ENCODE measurements at places on chromosomes 6 and 20.

- DNase-seq, result no peak
These were observed 49.8 kb downstream of the HNF4A start for GRCh38 chr20:44405257-44405656.

DNA sequence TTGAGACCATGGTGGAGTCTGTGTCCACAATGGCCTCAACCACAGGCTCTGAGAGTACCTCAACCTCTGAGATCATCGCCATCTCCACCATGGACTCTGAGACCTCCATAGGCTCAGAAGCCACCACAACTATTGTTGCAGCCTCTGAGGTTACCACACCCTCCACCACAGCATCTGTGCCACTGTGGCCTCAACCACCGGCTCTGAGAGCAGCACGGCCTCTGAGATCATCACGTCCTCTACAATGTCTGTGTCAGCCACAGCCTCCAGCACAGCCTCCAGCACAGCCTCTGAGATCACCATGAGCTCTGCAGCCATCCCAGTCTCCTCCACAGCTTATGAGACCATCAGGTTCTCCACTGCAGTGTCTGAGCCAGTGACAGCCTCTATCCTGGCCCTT lies 19.4 kb upstream of the MUC21 start:
- DNase-seq, result no peak

DNA sequence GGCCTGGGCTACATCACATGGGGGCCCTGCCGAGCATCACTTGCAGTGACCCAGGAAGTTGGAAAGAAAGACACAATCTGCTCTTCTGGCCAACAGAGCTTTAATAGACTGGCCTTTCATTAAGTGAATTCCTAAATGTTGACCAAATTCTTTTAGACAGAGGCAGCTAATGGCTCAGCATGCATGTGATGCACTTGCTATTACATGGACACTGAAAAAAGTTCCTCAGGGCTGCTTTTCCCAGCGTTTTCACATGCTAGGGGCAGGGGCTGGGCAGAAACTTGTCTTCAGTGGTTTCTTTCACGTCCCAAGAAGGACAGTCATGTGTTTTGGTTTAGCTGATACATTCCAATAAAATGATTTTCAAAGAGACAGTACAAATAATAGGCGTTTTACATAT lies 651.0 kb upstream of the SLC35B3 start:
- DNase-seq, result no peak

DNA sequence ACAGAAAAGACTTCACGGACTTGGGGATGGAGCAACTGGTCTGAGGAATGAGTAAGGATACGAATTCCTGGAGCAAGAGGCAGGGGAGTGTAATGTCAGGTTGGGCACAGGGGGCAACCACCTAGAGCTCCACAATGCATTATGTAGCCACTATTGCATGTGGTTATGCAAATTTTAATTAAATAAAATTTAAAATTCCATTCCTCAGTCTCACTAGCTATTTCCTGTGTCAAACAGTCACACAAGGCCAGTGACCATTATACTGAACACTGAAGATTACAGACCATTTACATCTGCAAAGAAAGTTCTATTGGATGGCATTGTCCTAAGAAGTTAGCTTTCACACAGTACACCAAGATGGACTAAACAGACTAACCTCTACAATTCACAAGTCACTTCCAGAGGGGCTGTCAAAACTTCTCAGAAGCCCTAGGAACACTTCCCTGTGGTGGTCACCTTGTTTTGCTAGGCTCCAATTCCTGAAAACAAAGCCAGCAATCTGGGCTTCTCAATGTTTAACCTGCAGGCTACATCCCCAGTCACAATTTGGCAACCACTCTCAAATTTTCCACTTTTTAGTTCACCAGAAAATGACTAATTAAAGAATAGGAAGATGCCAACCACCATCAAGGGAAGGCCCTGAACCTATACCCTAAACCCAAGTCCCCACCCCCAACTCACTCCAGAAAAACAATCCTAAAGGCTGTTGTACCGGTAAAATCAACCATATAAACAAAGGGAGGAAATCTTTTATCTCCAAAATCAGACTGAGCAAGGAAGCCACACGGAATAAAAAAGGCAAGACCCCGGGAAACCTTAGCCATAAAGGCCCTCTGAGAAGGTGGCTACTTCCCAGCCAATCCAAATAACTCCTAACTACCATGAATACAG lies 34.2 kb upstream of the C20orf203 start:
- peak; percentile 14 for DNase-seq

- DNase-seq, result peak; percentile 60
These were observed at the start of gene GID8 for GRCh38 chr20:62938105-62938888. GID8 (plus strand) TSS chr20:62938147; CDS start chr20:62941503, 3,356 bp downstream.

- DNase-seq, result no peak
These were observed 116.5 kb downstream of the MAP3K4 start for GRCh38 chr6:161107779-161108730.

DNA sequence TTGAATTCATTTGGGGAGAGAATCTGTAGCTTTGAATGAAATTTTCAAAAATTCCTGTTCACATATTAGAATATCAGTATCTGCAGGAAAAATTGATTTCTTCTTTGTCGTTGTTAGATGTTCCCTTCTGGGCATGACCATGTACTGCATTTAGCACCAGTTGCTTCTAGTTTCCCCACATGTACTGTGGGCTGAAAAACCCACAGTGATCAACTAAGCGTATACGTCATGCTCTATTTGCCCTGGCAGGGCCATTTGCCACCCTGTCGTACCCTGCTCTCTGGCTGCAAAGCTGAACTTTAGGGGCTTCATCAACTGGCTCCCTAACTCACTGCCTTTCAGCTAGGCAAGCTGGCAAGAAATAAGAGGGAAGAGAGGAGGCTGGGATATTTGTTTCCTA lies 340.7 kb upstream of the TSHZ2 start:
- DNase-seq, result no peak

GRCh38 chr6:163985710-163986109 lies 571.2 kb downstream of the QKI start:
- DNase-seq, result peak; percentile 7

GRCh38 chr6:119649531-119649930 lies 300.0 kb upstream of the MAN1A1 start:
- no peak for DNase-seq

- no peak for DNase-seq
These were observed 2.2 kb upstream of the DEK start for GRCh38 chr6:18266523-18266912.

DNA sequence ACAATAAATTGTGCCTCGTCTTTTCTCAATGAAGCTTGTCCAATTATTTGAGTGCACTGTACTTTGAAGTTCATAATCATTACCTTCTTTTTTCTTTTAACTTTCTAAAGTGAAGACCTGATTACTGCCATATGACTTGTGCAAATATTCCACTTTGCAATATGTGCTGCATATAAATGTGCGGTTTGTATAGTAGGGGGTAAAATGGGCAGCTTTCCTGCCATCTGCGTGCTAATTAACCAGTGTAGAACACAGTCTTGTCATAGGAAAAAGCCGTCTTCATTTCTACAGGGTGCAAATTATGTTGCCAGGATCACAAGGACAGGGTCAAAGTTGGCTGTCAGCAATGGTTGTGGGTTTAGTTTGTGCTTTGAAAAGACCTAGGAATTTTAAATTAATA lies 397.0 kb downstream of the NKAIN2 start:
- no peak for DNase-seq

DNA sequence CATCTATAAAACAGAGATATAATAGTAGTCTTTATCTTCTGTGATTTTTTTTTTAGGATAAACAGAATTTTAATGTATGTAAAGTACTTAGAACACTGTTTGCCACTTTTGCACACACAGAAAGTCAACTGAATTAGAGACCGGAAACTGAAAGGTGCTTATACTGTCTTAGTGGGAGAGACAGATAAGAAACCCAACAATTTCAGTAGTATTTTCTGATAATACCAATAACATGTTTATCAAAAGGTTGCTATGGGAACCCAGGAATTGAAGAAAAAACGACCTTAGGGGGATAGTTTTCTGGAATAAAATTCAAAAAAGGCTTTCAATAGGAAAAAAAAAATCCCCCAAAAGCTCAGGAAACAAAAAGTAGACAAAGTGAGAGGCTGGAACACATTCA lies 138.6 kb downstream of the BCKDHB start:
- DNase-seq, result no peak

- no peak for DNase-seq
These were observed 2.3 kb upstream of the NKX2-2 start for GRCh38 chr20:21516180-21516567.

DNA sequence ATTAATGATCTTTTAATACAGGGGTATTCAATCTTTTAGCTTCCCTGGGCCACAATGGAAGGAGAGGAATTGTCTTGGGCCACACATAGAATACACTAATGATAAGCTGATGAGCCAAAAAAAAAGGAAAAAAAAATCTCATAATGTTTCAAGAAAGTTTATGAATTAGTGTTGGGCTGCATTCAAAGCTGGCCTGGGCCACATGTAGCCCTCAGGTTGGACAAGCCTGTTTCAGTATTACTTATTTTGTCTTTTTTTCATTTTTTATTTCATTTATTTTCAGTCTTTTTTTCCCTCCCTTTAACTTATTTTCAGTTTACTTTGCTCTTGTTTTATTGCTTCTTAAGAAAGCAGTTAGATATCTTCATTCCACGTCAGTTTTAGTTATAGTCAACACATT lies 2171.8 kb upstream of the DEFB115 start:
- no peak for DNase-seq

DNA sequence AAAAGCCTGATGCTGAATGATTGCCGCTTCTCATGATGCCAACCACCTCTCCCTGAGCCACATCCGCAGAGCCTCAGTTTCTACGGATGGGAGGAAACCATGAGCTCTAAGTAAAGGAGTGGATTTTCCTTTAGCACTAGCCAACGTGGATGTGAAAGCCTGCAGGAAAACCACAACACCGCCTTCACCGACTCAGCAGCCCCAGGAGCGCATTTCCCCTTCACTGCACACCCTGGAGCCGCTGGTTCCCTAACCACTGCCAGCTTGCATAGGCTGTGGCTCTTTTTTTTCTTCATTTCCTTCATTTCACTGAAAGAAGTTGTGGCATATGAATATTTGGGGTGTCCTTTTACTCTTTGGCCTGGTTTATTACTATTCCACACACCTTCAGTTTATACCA lies 50.5 kb upstream of the SSTR4 start:
- no peak for DNase-seq

DNA sequence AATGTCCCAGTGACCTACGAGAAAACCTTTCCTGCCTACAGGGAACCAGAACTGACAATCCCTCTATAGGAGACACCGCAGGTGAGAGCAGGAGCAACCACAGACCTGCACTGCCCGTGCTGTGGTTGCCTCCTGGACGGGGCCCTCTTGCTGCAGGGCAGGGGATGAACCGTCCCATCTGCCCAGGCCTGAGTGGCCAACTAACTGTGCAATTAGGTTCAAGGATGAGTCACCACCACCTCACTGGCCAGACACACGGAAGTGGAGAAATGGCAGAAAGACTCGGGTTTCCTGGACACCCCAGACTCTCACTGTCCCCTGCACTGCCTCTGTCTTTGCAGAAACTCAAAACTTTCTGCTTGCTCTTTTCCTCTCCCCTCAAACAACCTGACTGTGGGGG lies 13.8 kb upstream of the HLA-G start:
- peak; percentile 33 for DNase-seq

- DNase-seq, result no peak
These were observed 628.8 kb upstream of the SLC35B3 start for GRCh38 chr6:9064156-9064555.

GRCh38 chr6:18515767-18516166 lies 128.6 kb downstream of the RNF144B start:
- peak; percentile 31 for DNase-seq

- no peak for DNase-seq
These were observed 454.6 kb upstream of the MARCKS start for GRCh38 chr6:113402544-113402943.

GRCh38 chr6:13178107-13178506 lies 150.2 kb downstream of the TBC1D7 start:
- no peak for DNase-seq

DNA sequence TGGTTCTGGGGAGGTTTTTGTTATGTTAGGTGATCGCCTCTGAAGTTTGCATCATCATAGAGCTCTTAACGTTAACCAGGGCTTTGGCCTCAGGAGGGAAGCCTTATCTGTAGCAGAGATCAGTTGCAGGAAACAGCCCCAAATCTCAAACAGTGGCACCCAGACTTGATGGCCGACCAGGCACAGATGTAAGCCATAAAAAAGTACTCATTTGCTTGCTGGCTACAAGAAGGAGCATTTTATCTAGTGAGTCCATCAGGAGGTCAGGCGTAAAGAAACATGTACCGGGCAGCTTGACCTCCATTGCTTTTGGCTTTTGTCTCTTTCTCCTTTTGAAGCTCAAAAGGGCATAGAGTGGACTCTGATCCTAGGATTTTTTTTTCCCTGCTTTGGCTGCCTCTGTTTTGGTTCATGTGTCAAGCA lies 122.3 kb downstream of the CCDC170 start:
- no peak for DNase-seq
